ENCODE measurements at places on chromosomes 3 and 15. TPM values are rescaled to one million over a fixed set of nuclear protein-coding genes. Genes with fewer than 3 reads are reported as not detected.

TMC3 gene
- total RNA-seq = not detected

UROC1 gene
- not detected for total RNA-seq

CCR8 gene
- not detected for total RNA-seq

FSIP1 gene
- total RNA-seq = 28.8 TPM

PLAAT1 gene
- 1.6 TPM for total RNA-seq

MESP2 gene
- 0.13 TPM for total RNA-seq

TMCO5A gene
- total RNA-seq = not detected

POC1A gene
- 3.3 TPM for total RNA-seq

GFM1 gene
- 55.3 TPM for total RNA-seq

All from bronchial epithelial cell (primary cell).